ENCODE measurements at places on chromosomes 16 and 17.

GRCh38 chr16:69561901-69562300 is 3.9 kb upstream of the NFAT5 start:
- no peak for DNase-seq

DNA sequence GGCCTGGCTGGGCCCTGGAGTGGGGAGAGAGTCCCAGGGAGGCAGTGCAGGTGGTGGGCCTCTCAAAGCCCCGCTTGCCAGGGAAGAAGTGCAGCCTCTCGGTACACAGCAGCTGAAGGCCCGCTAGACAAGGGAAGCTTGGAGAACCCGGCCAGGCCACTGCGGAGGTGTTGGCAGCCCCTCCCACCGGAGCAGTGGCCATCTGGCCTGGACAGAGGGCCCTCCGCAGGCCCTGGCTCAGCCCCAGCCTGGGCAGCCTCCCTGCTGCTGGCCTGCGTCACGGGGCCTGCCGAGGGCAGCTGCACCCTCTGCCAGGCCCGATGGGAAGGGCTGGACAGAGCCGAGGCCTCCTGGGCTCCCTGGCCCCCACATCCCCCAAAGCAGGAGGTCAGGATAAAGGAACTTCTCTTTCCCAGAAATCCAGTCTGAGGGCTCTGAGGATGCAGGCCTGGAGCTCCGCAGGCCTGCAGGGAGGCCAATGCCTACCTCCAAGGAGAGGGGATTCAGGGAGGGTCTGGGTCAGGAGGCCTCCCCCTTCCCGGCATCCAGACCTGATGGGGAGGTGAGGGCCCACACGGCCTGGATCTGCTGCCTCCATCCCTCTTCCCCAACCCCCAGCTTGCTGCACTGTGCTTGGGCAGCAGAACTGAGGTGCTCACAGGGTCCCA is 4.3 kb downstream of the SPPL2C start:
- no peak for DNase-seq

- DNase-seq = no peak
Measured at GRCh38 chr17:32648450-32648849, 161.7 kb downstream of the CDK5R1 start.

DNA sequence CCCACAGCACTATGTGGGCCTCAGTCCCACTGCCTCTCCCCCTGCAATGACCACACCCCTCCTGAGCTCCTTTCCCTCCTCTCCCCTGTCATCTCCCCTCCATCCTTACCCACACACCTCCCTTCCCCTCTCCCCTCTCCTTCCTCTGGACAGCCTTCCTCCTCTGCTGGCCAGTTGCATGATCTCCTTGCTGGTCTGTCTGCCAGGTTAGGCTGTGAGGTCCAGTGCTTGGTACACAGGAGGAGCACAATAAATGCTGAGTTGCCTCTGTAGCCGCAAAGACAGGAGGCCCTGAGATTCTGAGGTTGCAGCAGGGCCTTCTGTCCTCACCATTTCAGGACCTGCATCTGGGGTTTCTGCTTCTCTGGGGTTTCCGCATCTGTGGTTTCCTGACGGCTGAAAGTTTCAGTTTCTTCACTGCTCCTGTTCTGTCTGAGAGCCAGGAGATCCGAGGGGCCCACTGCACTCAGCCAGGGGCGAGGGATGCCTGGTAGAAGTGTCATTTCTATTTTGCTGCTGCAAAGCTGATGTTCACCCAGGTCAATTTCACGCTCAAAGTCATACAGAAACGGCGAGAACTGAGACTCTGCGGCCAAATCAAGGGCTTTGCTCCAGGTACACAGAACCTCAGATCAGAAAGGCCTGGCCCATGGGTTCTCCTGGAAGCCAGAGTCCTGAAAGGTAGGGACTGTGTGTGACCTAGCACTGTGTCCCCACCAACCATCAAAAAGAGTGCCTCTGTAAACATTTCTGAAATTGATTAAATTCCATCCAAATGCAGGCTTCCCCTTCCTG is 4.6 kb upstream of the SLC12A3 start:
- peak; percentile 19 for DNase-seq

- DNase-seq = no peak
Measured at GRCh38 chr17:29726715-29727252, 104.1 kb upstream of the CORO6 start.

GRCh38 chr17:56708670-56709410 is 115.3 kb downstream of the NOG start:
- no peak for DNase-seq

GRCh38 chr17:71461498-71462169 is 659.2 kb upstream of the SOX9 start:
- no peak for DNase-seq

DNA sequence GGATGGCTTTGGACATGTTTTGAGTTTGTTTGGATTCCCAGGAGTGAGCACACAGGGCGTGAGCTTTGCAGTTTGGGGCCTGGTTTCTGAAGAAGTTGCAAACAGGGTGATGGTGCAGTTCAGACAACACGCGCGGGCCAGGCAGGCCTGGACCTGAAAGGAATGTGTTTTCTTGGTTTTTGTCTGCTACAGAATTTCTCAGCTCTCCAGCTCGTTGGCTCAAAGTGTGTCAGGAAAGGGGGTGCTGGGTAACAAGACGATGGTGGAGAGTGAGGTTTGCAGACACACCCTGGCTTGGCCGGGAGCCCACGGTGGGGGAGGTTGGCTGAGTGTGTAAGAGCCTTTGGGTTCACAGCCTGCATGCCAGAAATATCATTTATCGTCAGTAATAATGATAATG is 82.3 kb downstream of the CMIP start:
- no peak for DNase-seq

DNA sequence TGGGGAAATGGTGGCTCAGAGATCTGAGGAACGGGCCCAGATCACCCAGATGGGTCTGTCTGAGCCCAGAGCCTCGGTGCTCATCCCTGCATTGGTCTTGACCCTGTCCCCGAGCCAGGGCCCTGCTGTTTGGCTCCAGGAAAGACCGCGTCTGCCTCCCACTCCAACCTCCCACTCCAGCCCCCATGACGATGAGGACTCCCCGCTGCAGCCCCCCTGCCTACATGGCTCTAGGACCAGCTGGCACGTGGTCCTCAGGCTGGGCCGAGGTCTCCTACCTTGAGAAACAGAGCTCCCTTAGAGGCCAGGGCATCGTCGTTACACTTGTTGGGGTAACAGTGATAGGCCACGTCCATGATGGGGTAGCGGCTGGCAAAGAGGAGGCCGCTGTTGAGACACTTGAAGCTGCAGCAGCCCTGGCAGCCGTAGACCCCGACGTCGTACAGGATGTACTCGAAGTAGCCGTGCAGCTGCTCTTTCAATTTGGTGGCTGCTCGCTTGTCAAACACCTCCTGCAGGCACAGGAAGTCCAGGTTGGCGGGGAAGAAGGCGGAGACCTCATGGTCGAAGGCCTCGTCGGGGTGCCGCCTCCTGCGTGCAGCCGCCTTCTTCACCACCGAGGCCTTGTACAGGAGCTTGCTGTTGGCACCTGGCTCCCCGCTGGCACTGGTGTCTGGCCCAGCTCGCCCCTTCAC is 59.9 kb downstream of the PRMT7 start:
- peak; percentile 45 for DNase-seq

DNA sequence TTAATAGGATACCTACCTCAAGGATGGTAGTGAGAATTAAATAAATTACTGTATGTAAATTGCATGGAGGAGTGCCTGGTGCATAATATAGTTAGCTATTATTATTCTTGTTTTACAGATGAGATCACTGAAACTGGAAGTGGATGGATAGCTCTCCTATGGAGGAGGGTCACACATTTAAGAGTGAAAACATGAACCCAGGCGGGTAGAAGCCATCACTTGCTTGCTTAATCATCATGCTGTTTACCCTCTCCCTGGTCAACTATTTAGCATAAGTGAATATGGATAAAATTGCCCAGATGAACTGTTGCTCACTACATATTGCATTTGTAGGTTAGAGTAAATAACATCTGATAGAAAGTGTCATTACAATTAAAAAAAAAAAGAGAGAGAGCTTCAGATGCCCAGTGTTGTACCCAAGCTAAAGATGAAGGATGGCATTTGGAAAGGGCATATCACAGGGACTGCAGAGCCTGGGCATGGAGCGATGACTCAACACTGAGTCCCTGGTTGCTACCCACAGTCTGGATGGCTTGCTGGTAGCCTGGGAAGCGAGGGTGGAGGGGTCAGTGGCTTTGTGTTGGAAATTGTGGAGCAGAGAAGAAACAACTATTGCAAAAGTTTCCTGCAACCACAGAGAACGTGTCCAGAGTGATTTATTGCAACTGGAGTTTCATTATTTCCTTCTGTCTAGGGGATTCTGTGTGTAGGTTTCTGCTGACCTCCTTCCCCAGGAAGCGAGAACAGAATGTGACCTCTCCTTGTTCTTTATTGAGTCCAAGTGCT is 414.4 kb downstream of the SHISA9 start:
- DNase-seq = no peak

GRCh38 chr16:30533146-30533522 is 1.5 kb downstream of the ZNF747 start:
- DNase-seq = no peak

DNA sequence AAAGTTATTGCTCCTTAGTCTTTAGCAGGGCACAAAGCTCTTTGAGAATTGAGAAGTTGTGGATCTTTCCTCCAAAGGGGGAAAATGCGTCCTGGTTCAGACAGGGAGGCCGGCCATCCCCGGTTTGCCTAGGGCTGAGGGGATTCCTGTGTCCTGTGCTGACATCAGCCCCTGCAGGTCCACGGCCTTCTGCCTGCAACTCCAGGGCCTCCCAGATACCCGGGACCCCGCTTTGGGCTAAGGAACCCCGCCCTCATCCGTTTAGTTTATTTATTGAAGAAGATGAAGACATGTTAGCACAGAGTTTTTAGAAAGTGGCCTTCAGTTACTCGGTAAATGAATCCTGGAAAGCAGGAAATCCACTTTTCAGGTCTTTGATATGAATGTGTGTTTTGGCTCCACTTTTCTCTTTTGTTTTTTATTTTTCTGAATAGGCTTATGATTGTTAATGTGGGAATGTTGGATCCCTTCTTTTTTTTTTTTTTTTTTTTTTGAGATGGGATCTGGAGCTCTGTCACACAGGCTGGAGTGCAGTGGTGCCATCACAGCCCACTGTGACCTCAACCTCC is 65.6 kb downstream of the CRISPLD2 start:
- DNase-seq = no peak

DNA sequence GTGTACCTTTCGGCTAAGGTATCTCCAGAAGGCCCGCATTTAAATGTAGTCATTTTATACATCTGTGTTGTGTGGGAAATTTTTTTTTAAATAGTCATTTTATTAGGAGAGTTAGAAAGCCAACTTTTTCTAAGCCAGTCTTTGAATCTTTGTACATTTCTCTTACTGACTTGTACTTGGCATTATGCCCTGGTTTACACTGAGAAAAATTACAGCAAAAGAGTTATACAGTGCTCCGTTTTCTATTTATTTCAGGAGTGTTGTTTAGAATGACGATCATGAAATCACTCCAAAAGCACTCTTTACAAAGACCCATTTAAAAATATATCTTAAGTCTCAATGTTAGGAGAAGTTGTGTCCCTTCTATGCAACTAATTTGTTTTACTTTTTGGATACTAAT is 91.8 kb downstream of the CYB561 start:
- no peak for DNase-seq

DNA sequence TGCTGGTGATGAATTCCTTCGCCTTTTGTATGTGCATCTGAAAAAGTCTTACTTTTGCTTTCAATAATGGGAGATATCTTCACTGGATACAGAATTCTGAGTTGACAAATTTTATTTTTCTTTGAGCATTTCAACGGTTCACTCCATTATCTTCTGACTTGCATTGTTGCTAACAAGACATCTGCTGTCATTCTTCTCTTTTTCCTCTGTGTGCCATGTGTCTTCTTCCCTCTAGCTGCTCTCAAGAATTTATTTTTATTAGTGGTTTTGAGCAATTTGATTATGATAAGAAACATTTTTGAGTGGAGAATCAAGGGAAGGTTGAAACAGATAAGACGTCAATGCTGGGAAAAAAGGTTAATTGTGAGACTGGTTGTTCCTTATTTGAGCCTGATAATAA is 471.8 kb downstream of the CDH13 start:
- no peak for DNase-seq

- DNase-seq = no peak
Measured at GRCh38 chr17:78716814-78717393, 65.2 kb downstream of the CYTH1 start.

- DNase-seq = no peak
Measured at GRCh38 chr17:72926171-72926570, 166.3 kb downstream of the SLC39A11 start.

- DNase-seq = no peak
Measured at GRCh38 chr17:55818026-55818425, 67.2 kb downstream of the PCTP start.

- DNase-seq = no peak
Measured at GRCh38 chr16:11560701-11561453, 25.8 kb downstream of the LITAF start.

- no peak for DNase-seq
Measured at GRCh38 chr17:80092959-80093358, 8.4 kb upstream of the GAA start.

DNA sequence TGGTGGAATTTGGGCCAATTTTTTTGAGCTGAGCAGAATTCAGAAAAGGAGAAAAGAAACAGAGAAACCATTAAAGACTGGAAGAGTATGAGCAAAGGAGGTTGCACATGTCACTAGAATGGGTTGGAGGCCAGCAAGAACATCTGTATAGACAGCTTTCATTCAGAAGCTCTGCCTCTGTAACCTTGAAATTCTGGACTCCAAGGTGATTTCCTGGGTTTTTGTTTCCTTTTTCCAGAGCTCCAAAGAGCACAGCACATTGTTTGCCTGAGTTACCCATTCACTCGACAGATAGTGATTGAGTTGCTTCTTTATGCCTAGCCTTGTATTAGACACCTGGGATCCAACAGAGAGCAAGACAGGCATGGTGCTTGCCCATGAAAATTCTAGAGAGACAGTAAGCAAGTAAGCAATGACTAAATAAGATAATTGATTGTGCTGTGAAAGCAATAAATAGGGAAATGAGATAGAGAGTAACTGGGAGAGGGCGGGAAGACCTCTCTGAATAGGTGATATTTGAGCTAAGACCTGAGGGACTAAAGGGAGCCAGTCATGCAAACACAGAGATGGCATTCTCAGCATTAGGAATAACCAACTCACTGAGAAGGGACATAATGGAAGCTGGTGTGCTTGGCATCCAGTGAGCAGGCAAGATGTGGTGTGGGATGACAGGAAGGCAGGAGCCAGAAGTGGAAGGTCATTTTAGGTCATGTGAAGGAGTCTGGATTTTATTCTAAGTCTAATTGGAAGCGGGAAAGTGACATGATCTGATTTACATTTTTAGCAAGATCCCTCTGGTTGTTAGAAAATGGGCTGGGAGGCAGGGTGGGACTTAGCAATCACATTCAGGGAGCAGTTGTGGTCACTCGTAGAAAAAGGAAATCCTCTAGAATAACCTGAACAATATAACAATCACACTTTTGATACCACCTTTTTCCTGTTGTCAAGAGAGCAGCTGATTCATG is 197.5 kb downstream of the HS3ST3A1 start:
- no peak for DNase-seq

GRCh38 chr16:57747496-57747895 is 11.9 kb downstream of the KATNB1 start:
- DNase-seq = no peak

GRCh38 chr17:82205720-82206508 is 6.7 kb downstream of the CCDC57 start:
- peak; percentile 32 for DNase-seq

DNA sequence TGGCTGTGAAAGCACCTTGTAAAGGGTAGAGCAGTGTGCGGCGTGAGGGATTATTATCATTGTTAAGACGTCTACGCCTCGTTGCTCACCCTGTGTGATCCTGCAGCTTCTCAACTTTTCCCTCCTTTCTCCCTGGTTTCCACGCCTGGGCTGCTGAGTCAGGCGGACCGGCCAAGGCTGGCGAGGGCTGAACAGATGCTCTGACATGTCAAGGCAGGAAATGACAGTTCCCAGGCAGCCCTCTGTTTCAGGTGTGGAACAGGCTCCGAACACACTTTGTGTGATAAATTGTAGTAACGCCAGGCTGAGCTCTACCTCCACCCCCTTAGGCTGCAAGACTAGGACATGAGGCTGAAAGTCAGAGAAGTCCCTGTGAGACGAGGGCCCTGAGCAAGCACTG is 46.0 kb upstream of the TBX2 start:
- DNase-seq = no peak
